Mucosa of gallbladder (tissue), 1 donor: ENCODE measurements at places on chromosomes 6 and 20. TPM values are rescaled to one million over a fixed set of nuclear protein-coding genes. Genes with fewer than 3 reads are reported as not detected.

FUCA2 gene
- 62.7 TPM for total RNA-seq

VWA7 gene
- total RNA-seq = 18.5 TPM

GRCh38 chr20:42254673-42255072 lies 636.5 kb upstream of the CHD6 start:
- no peak for DNase-seq

GRCh38 chr6:163241683-163242082 lies 172.8 kb upstream of the QKI start:
- no peak for DNase-seq

DNA sequence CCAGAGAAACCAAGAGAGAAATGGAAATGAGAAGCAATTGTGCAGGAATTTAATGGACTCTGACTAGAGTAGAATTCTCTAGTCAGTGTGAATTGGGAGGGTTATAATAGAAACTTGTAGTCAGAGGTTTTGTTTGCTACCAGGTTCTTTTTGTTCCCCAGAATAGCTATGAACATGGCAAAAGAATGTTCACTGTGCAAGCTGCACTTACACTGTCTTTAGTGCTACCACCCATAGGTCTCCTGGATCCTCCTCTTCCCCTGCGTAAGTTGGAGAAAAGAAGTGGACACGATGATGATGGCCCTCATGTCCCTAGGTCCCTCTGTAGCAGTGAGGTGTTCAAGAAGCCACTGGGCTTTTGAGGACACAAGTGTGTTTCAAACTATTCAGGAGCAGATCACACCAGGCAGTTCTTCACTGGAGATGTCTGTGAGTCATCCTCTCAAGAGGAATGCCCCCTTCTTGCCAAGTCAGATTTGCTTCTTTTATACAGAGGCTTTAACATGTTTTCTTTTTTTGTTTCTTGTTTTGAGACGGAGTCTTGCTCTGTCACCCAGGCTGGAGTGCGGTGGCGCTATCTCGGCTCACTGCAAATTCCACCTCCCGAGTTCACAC lies 47.6 kb upstream of the SMIM8 start:
- no peak for DNase-seq
